A549 treated with GW870086 at 1 μM for 4 hours (cell line): ENCODE measurements at places on chromosomes 6 and 20. TPM values are rescaled to one million over a fixed set of nuclear protein-coding genes. Genes with fewer than 3 reads are reported as not detected.

Gene DYNLT2
- total RNA-seq: 0.44 to 0.68 TPM (median 0.57 TPM) in 5 replicates

Gene PACRG
- total RNA-seq: not detected in 5 replicates

Gene HCK
- 0.06 to 0.18 TPM (median 0.14 TPM) in 5 replicates for total RNA-seq

Gene LY6G6C
- 0.14 TPM in 1 of 5 replicates, not detected in the others for total RNA-seq

Gene MAP3K5
- total RNA-seq: 2.0 to 2.7 TPM (median 2.5 TPM) in 5 replicates

Gene MYB
- total RNA-seq: 0.50 to 1.2 TPM (median 0.83 TPM) in 5 replicates

Gene ARHGAP18
- total RNA-seq: 4.5 to 5.6 TPM (median 4.8 TPM) in 5 replicates

Gene SIM1
- total RNA-seq: not detected in 5 replicates

Gene CRISP2
- not detected in 5 replicates for total RNA-seq

Gene KHDC1
- 2.7 to 3.9 TPM (median 3.7 TPM) in 5 replicates for total RNA-seq

Gene CASS4
- 0.05 TPM in 1 of 5 replicates, not detected in the others for total RNA-seq

Gene ABHD16B
- not detected in 5 replicates for total RNA-seq

Gene OSER1
- 43.4 to 57.9 TPM (median 51.2 TPM) in 5 replicates for total RNA-seq

Gene MAS1
- not detected in 5 replicates for total RNA-seq

Gene DEFB124
- total RNA-seq: not detected in 5 replicates

Gene KIAA1755
- 0.13 to 0.18 TPM (median 0.14 TPM) in 4 of 5 replicates, not detected in the other for total RNA-seq

Gene OR2H1
- total RNA-seq: not detected in 5 replicates

Gene PLEKHG1
- total RNA-seq: 0.30 to 0.54 TPM (median 0.42 TPM) in 5 replicates

Gene CDH22
- total RNA-seq: 0.03 to 0.05 TPM in 2 of 5 replicates, not detected in the others

Gene SNX5
- 223 to 242 TPM (median 237 TPM) in 5 replicates for total RNA-seq

Gene TRIM31
- total RNA-seq: 0.33 to 1.4 TPM (median 0.83 TPM) in 5 replicates

Gene ZNF335
- total RNA-seq: 6.9 to 9.6 TPM (median 8.9 TPM) in 5 replicates

Gene HFE
- 10.1 to 14.0 TPM (median 13.1 TPM) in 5 replicates for total RNA-seq
